ENCODE measurements at places on chromosomes 1 and 21. TPM values are rescaled to one million over a fixed set of nuclear protein-coding genes. Genes with fewer than 3 reads are reported as not detected.

DNA sequence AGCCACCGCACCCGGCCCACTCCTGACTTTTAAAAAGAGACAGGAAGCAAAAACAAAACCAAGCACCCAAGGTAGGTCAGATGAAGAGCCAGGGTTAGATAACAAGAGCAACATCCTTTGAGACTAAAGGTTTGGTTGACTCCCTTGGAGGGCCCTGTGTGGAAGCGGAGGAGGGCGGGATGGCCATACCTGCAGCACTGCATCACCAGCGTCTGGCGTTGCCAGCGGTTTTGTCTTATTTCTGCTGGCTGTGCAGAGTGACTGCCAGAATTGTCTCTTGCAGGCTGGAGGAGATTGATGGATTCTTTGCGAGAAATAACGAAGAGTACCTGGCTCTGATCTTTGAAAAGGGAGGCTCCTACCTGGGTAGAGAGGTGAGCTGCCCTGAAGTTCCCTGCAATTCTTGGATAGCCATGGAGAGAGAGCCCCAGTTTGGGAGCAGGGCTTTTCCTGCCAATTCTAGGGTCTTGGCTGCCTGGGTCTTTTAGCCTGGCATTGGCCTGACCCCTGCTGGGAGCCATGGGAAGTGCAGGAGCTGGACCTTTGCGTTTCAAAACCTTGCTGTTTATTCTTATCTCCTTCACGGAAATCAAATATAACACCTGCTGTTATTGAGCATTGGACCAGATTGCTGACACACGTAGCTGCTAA, 24.0 kb downstream of the QSOX1 start:
- H3K4me3 ChIP-seq: no peak overlapping the region
- H3K36me3 ChIP-seq: peaks cover 11% of the 10 kb centered on the region
- H3K27me3 ChIP-seq: no peaks in the 10 kb centered on the region
- H3K4me1 ChIP-seq: 0 out of 2 replicates have a peak, but pooled peaks cover 6% of the 10 kb centered on the region
- no peak overlapping the region for H3K27ac ChIP-seq

Gene GBP4
- not detected for total RNA-seq

Gene CR1L
- total RNA-seq: not detected

- H3K4me1 ChIP-seq: no peaks in the 10 kb centered on the region
- no peak overlapping the region for H3K27ac ChIP-seq
- no peak overlapping the region for H3K4me3 ChIP-seq
- no peak for DNase-seq
Observed at GRCh38 chr1:235679644-235680043, 30.1 kb upstream of the GNG4 start.

Gene FCN3
- total RNA-seq: not detected

Gene RAB3GAP2
- total RNA-seq: 24.4 TPM

DNA sequence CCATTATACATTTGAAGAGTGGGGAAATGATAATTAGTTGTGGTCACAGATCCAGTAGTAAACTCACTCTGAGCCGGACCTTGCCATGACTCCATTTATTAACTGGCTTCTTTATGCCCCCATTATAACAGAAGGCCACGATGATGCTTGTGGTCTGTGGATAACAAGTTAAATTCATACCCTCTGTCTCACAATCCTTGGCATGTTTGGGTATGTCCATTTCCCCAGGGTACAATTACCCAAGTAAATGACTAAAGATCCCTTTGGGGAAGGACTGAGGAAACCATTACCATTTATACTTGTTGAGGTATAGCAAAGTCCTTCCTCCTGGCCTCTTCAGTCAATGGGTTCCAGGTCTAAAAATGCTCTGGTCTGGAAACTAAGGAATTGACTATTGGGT, 7.3 kb upstream of the USP1 start:
- H3K4me3 ChIP-seq: no peak overlapping the region
- no peak overlapping the region for H3K27ac ChIP-seq
- H3K27me3 ChIP-seq: no peaks in the 10 kb centered on the region
- peak; percentile 22 for DNase-seq
